ENCODE measurements at places on chromosomes 3 and 15. TPM values are rescaled to one million over a fixed set of nuclear protein-coding genes. Genes with fewer than 3 reads are reported as not detected.

The RBM6 gene
- total RNA-seq, result 25.0 TPM

The STRIT1 gene
- total RNA-seq, result not detected

The ONECUT1 gene
- 0.51 TPM for total RNA-seq

The SGO1 gene
- total RNA-seq, result 14.2 TPM

All from A549 treated with ZK216348 at 1 μM for 4 hours (cell line).